ENCODE measurements at places on chromosomes 7 and 10. TPM values are rescaled to one million over a fixed set of nuclear protein-coding genes. Genes with fewer than 3 reads are reported as not detected.

Gene FHIP2A
- 26.5 TPM for polyA plus RNA-seq

DNA sequence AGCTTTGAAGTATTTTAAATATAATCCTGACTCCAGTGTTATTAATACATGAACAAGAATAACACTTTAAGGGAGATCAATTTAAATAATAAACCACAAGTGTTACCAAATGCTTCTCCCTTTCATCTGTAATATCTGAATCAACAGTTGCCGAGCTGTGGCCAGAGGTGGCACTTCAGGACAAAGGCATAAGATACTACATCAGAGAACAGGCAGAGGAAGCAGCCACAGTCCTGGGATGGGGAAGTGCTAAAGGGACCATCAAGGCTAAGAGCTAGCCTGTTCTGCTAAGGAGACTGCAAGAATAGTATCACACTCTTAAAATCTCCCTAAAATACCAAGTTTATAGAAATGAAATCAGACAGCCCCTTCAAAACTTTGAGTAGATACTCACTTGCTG is 378.2 kb upstream of the PRKCQ start:
- no peak for DNase-seq

GRCh38 chr7:112789817-112790585 is at the start of gene TMEM168:
Gene TMEM168 (minus strand): TSS chr7:112790393. CDS start chr7:112784825, 5,568 bp downstream.
- DNase-seq: peak; percentile 30

Gene AFAP1L2
- polyA plus RNA-seq: 0.41 TPM

DNA sequence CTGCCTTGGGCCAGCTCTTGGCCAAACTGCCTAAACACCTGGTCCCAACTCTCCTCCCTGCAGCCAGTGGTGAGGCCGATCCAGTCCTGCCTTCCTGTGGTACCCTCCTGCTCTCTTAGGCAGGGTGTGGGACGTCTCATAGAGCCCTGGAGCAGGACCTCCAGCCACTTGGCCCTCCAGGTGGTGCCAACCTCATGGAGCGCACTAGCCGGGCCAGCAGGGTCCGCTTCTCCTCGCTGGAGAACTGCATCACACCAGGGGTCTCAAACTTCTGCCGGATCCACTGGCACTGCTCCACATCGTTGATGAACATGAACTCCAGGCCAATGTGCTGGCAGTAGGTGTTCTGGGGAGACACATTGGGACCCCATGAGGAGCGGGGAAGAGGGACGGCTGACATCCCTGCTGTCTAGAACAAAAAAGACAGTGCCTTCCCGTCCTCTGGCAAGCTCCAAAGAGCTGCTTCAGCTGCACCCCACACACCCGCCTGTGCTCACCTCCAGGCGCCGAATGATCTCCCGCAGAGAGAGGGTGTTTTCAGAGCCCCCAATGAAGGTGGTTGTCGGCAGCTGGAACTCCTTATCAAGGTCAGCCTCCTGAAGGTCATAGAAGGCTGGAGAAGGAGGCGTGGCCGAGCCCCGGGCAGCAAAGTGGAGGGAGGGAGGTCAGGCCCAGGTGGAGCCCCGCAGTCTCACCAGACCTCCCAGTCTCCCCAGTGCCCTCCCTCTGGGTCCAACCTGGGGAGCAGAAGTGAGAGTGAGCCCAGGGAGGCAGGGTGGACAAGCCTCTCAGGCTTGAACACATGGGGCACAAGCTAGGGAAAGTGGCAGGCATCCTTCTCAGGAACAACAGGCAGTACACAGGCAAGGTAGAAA is 10.2 kb downstream of the OGDHL start:
- DNase-seq: no peak

DNA sequence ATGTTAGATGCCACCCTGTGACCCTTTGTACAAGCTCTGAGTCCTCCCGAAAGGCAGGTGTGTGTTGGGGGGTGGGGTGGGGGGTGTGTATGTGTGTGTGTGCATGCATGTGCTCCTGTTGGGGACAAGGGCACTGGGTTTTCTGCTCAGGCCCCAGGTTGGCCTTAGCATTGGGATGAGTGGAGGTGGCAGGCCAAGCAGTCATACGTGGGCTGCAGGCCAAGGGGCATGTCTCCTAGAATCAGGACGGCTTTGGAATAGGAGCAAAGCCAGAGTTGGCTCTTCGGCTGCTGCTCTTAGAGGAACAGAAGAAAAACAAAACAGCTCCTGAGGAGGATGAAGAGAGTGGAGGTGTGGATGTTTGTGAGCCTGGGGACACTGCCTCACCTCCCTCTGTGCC is 26.0 kb downstream of the HSPA12A start:
- DNase-seq: no peak

Gene PCLO
- not detected for polyA plus RNA-seq

Gene DDC
- not detected for polyA plus RNA-seq

DNA sequence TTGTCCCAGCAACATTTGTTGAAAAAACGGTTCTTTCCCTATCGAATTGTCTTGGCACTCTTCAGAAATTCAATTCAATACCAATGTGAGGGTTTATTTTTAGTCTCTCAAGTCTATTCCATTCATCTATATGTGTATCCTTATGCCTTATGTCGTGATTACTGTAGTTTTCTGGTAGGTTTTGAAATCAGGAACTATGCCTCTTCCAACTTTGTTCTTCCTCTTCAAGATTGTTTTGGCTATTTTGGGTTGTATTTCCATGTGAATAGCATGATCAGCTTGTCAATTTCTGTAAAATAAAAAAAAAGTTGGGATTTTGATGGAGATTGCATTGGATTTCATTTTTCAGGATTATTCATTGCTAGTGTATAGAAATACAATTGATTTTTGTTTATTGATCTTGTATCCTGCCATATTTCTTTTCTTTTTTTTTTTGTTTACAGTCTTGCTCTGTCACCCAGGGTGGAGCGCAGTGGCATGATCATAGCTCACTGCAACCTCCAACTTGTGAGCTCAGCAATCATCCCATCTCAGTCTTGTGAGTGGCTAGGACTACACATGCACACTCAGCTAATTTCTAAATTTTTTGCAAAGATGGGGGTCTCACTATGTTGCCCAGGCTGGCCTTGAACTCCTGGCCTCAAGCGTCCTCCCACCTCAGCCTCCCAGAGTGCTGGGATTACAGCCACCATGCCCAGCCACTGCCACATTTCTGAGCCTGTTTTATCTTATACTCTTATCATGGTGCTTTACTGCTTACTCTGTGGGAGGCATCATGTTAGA is 46.2 kb upstream of the MKLN1 start:
- DNase-seq: no peak

DNA sequence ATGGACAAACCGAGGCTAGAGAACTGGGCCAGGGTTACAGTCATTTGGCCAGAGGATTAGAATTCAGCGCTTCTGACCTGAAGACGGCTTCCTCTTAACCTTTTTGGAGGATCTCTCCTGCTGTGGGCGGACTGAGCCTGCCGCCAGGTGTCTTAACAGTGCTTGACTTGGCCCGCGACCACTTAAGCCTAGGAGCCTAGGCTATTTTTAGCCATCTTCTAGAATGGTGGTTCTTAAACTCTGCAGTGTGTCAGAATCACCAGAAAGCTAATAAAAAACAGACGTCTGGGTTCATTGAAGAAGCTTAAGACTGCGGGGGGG is 722 bp downstream of the MDH2 start:
- DNase-seq: no peak

DNA sequence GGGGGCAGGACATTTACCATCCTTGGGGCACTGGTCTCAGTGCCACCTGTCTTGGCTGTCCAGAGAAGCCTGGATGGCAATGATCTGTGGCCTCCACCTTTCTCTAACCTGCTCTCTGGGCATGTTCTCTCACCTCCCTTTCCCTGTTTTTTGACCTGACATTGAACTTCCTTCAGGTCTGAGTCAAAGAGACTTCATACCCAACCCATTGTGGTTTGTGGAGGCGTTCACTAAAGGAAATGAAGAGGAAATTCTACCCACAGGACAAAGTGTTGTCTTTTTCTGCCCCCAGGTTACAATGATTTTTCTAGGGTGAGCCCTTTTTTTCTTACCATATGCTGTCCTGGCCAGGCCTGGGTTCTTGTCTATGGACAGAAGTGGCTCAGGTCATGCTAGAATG is 76.6 kb downstream of the CYP26A1 start:
- DNase-seq: no peak

- DNase-seq: peak; percentile 30
Measured at GRCh38 chr7:137934941-137935883, 66.7 kb downstream of the CREB3L2 start.

Gene HPSE2
- polyA plus RNA-seq: not detected

DNA sequence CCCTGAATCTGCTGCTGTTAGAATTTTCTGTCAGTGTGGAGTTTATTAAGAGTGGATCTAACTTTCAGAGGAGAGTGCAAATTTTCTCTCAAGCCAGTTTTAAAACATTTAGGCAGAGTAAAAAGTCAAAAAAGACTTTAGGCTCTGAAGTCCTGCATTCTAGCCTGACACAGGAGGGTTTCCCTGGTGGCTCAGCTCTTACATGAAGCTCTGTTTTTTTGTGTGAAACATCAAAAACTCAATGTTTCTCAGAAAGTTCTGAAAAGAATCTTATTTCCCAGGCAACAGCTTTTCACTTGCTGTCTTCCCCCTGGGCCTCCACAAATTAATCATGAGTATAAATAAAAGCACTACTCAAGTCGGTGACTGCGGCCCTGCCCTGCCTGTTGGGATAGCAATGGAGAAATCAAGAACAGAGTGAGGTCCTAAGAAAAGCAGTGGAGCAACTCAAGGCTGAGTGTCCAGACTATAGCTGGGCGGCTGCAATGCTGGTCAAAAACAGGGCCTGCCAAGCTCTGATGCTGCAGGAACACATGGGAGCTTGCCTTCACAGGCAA is 22.3 kb upstream of the WDR11 start:
- DNase-seq: no peak

DNA sequence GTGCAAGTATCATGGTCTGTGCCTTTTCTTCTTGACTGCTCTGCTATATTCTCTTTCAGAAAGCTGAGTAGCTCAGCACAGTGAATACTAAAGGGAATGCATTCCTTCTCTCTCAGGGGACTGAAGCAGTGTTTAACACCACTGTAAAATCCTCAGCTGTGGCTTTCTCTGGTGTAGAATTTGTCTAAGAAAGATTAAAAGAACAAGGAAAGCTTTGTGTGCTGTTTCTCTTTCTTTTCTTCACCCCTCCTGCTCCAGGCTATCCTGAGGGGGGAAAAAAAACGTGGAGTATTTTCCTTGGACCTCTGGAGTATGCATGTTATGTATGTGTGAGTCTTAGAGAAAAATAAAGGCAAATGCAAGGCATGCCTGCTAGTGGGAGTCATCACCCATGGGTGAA is 383.9 kb downstream of the AUTS2 start:
- no peak for DNase-seq

Gene TLX1
- polyA plus RNA-seq: not detected

GRCh38 chr10:12974491-12975199 is 26.9 kb downstream of the CCDC3 start:
- no peak for DNase-seq

Gene AKR1C8
- not detected for polyA plus RNA-seq

DNA sequence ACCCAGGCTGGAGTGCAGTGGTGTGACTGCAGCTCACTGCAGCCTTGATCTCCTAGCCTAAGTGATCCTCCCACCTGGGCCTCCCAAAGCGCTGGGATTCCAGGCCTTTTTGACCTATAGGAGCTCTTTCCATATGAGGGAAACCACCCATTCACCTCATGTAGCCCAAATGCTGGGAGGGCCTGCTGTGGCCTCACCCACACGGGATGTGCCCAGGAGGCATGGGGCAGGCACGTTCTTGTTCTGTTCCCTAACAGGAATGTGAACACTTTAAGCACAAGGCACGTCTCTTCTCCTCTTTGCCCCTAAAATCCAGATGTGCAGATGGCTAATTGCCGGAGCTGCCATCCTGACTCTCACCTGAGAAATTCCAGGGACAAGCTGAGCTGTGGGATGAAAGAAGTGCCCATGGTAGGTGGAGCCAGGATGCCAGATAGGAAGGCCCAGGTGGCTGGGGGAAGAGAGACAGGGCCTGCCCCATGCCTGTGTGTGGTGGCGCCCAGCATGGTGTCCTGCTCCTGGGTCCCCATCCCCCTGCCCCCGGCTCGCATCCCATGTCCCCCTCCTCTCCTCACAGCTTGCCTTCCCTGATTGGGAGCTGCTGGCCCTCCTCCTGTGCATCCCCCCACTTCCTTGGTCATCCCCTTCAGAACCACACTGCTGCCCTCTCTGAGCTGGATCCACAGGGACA is 17.3 kb downstream of the CAMK2B start:
- DNase-seq: no peak

- no peak for DNase-seq
Measured at GRCh38 chr7:1558181-1558811, 2.3 kb upstream of the TMEM184A start.

DNA sequence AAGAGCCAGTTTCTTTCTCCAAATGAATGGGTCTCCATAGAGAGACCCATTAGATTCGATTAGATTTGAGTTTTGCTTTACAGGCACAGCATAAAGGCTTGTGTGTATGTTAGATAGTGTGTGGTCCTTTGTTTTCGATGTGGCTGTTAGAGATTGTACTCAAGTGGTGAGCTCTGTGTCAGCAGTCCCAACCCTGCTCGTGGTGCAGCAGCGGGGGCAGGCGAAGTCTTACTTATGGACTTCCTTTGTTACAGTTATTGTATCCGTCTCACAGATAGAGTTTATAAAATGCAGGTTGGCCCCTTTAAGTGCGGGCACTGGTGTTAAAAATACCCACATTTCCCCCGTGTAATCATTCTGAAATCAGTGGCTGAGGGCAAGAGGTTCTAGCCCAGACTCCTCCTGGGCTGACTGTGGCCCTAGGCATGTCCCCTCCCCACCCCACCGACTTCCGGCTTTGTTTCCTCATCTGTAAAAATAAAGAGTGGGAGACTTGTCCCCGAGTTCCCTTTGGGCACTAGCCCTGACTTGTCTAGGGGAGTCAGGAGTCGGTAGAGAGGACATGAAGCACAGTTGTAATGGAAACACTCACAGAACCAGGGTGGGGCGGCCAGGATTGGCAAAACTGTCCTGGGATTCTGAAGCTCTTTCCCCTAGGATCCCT is 28.6 kb downstream of the MTURN start:
- no peak for DNase-seq
